ENCODE measurements at places on chromosomes 13 and 19.

GRCh38 chr19:4985551-4985991 is 16.7 kb downstream of the KDM4B start:
- no peaks in the 10 kb centered on the region for H3K27me3 ChIP-seq
- no peak overlapping the region for H3K4me3 ChIP-seq
- H3K27ac ChIP-seq = no peak overlapping the region
- no peak for DNase-seq
- peaks cover 60% of the 10 kb centered on the region for H3K4me1 ChIP-seq

DNA sequence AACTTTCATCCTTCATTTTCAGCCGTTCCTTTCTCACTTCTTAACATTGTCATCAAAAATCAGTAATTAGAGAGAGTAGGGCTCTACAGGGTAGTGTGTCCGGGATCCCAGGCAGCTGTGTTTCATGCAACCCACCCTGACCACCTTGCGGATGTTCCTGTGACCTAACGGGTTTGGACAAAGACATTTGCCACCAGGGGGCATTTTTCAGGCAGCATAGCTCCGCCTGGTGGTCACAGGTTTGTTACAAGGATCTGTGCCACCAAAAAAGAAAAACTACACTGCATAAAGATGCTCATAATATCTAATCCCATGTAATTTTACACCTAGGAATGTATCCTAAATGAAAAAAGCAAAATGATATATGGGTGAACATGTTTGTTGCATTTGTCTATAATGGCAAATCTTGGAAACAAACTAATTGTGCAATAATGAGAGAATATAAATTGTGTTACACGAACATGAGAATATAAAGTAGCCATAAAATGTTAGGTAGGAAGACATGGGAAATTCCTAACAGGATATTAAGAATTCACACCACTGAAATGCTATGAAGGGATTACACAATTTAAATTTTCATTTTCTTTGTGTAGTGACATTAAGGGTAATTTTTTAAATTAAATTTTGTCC is 123.0 kb downstream of the SLC7A1 start:
- H3K4me1 ChIP-seq = no peaks in the 10 kb centered on the region
- H3K4me3 ChIP-seq = no peak overlapping the region
- H3K27me3 ChIP-seq = no peaks in the 10 kb centered on the region
- H3K27ac ChIP-seq = no peak overlapping the region
- H3K36me3 ChIP-seq = no peaks in the 10 kb centered on the region

DNA sequence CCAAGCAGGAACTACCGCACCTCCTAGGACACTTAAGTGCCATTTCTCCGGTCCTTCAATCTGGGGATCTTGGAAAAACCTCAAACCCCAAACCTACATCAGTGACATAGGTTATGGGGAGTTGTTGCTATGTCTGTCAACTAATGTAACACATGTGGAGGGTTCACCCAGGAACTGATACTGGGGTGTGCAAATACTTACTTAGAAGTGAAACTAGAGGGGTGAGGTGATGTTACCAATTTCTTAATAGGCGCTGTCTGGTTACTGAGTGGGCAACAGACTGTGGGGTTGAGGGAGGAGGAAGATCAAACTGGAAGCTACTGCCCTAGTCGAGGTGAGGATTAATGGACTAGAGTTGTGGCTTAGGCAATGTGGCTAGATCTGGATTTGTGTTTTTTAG is 1.9 kb downstream of the ZNF586 start:
- no peak for DNase-seq
- no peak overlapping the region for H3K27ac ChIP-seq
- no peaks in the 10 kb centered on the region for H3K27me3 ChIP-seq
- H3K36me3 ChIP-seq = peaks cover 28% of the 10 kb centered on the region
- no peak overlapping the region for H3K4me3 ChIP-seq

DNA sequence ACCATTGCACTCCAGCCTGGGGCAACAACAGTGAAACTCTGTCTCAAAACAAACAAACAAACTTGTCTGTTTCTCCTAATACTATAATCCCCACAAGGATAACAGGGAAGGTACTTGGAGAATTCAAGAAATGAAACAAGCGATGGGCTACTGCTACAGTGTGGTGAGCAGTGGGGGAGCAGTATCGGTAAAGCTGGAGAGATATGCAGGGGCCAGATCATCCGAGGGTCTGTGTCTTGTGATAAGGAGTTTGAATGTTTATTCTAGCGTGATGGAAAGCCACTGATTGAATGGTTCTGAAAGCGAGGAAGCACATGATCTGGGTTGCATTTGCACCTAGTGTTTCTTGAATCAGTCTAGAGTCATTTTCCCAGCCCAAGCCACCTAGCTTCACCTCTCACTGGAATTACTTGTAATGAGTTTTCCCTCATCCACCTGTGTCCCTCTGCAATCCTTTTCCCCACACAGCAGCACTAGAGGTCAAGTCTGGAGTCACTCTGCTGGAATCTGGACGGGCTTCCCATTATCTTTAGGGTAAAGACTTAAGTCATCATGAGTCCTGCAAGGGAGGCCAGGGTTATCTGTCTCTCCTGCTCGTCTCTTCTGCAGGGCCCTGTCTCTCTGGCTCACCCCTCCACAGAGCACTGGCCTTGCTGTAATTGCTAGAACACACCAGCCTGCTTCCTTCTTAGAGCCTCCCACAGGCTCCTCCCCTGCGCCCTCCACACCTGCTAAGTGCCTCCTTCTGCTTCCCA is 162.3 kb downstream of the KLF5 start:
- H3K4me1 ChIP-seq = no peaks in the 10 kb centered on the region
- H3K36me3 ChIP-seq = no peaks in the 10 kb centered on the region
- H3K4me3 ChIP-seq = no peak overlapping the region
- H3K27me3 ChIP-seq = no peaks in the 10 kb centered on the region
- no peak overlapping the region for H3K27ac ChIP-seq

GRCh38 chr19:55930996-55931515 is 1.1 kb downstream of the NLRP13 start:
- H3K4me1 ChIP-seq = no peaks in the 10 kb centered on the region
- H3K27me3 ChIP-seq = no peaks in the 10 kb centered on the region
- no peak overlapping the region for H3K27ac ChIP-seq
- DNase-seq = no peak

DNA sequence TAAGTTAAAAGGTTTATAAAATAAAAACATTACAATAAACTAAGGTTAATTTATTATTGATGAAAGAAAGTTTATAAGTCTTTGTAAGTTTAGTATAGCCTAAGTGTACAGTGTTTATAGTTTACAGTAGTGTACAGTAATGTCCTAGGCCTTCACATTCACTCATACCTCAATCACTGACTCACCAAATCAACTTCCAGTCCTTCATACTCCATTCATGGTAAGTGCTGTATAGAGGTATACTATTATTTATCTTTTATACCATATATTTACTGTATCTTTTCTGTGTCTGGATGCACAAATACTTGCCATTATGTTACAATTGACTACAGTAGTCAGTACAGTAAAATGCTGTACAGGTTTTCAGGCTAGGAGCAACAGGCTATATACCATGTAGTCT is 490.0 kb downstream of the GPC6 start:
- DNase-seq = no peak
- no peak overlapping the region for H3K4me3 ChIP-seq
- no peaks in the 10 kb centered on the region for H3K27me3 ChIP-seq
- H3K36me3 ChIP-seq = no peaks in the 10 kb centered on the region
- no peak overlapping the region for H3K27ac ChIP-seq

- H3K4me1 ChIP-seq = peaks cover 32% of the 10 kb centered on the region
- no peak for DNase-seq
- no peak overlapping the region for H3K4me3 ChIP-seq
- H3K27me3 ChIP-seq = no peaks in the 10 kb centered on the region
- H3K36me3 ChIP-seq = peaks cover 8% of the 10 kb centered on the region
Observed at GRCh38 chr19:46950526-46951170, 69.0 kb upstream of the NPAS1 start.

GRCh38 chr19:51460164-51460992 is 2.1 kb upstream of the SIGLEC8 start:
- H3K36me3 ChIP-seq = no peaks in the 10 kb centered on the region
- DNase-seq = peak; percentile 7
- no peaks in the 10 kb centered on the region for H3K4me1 ChIP-seq
- peaks cover 5% of the 10 kb centered on the region for H3K27me3 ChIP-seq
- H3K4me3 ChIP-seq = no peak overlapping the region

DNA sequence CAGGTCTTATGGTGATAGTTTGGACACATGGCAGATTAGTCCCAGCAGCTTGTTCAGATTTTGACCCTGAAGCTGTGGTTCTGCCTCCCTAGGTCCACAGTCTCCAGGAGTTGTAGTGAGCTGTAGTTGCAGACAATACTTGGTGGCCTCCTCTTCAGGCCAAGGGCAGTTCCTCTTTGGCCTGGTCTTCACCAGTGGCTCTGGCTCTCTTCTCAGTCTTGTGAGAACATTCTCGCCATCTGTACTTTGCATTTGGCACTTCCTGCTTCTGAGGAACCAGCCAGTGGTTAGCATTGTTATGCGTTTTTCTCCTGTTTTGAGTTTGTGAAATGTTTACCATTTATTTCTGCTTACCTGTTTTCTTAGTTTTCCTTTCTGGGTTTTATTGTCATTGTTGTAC is 40.7 kb downstream of the PCCA start:
- peak; percentile 4 for DNase-seq
- H3K4me3 ChIP-seq = no peak overlapping the region

DNA sequence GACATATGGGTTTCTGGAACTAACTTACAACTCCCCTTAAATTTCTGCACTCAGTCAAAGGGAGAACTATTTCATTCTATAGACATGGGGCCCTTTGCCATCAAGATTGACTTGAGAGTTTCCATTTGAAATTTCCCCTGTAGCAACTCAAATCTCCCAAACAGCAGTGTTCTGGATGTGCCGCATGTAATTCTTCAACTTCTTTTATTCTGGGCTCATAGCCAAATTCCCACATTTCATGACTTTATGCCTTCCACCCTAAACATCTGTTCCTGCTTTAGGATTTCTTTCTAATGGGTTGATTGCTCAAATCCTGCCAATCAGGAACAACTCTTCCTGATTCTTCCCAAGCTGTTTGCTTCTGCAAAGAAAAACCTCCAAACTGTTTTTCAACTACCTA is 336.0 kb downstream of the TBC1D4 start:
- no peaks in the 10 kb centered on the region for H3K27me3 ChIP-seq
- no peak overlapping the region for H3K27ac ChIP-seq
- H3K4me3 ChIP-seq = no peak overlapping the region
- DNase-seq = no peak

- no peak for DNase-seq
- peaks cover 62% of the 10 kb centered on the region for H3K36me3 ChIP-seq
- H3K4me1 ChIP-seq = no peaks in the 10 kb centered on the region
- no peaks in the 10 kb centered on the region for H3K27me3 ChIP-seq
- H3K27ac ChIP-seq = no peak overlapping the region
- no peak overlapping the region for H3K4me3 ChIP-seq
Observed at GRCh38 chr13:45353895-45354294, 12.9 kb upstream of the TPT1 start.

DNA sequence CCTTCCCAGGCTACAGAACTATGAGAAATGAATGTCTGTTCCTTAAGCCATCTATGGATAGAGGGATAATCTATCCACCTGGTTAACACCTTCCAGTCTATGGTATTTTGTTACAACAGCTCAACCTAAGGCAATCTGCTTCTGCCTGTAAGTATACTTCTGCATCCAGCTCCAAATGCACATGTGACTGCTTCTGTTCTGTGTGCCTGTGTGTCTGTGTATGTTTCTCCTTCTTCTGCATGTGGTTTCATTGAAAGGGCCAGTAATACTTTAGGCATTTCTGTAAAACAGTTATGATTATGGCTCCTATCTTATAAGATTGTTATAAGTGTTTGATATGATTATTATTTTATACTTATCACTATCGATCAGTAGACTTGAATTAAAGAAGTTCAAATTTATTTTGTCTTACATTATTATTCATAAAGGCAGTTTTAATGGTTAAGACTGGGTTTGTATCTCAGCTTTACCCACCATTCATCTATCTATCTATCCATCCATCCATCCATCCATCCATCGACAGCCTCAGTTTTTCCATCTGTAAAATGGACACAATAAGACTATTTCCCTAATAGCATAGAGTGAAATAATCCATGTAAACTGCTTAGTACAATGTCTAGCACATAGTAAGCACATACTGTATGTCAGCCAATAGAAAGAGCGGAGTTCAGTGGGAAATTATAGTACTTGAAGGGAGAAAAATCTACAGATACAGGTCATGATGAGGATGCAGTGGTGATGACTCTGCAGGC is 37.5 kb upstream of the TM9SF2 start:
- H3K27me3 ChIP-seq = no peaks in the 10 kb centered on the region
- no peaks in the 10 kb centered on the region for H3K4me1 ChIP-seq
- H3K27ac ChIP-seq = no peak overlapping the region
- DNase-seq = no peak

DNA sequence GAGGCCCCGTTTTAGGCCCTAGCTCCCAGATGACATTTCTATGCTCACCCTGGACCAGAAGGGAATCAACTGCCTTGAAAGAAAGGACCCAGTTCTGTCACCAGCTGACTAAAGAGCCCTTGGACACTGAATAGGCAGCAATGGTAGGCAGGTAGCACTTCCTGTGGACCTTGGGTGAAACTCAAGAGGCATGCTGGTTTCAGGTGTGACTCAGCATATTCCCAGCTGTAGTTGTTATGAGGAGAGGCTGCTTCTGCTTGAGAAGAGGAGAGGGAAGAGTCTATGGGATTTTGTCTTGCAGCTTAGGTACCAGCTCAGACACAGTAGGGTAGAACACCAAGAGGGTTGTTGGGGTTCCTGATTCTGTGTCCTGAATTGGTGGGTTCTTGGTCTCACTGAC is 37.9 kb upstream of the HTR2A start:
- H3K4me1 ChIP-seq = no peaks in the 10 kb centered on the region
- H3K27me3 ChIP-seq = no peaks in the 10 kb centered on the region
- no peaks in the 10 kb centered on the region for H3K36me3 ChIP-seq
- no peak overlapping the region for H3K27ac ChIP-seq

DNA sequence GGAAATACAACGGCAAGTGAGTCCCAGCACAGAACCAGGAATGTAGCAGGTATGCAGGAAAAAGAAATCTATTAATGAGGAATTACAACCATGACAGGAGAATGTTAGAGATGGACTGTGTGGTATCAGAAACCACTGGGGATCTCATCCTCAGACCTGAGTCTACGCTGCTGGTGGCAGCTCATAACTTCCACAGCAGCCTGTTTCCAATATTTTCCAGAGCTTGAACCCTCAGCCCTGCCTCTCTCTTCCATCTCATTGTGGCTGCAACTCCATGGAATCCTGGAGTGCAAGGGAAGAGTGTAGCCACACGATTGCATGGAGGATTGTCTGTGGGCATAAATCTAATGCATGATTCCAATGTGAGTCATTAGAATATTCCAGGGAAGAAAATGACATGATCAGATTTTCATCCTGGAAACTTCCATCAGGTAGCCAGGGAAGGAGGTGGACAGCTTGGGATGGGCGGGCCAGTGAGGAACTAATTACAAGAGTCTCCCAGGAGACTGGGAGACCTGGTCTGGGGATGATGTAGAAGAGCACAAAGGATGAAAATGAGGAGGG is 14.9 kb downstream of the PLA2G4C start:
- H3K4me1 ChIP-seq = no peaks in the 10 kb centered on the region
- H3K27me3 ChIP-seq = no peaks in the 10 kb centered on the region
- peaks cover 12% of the 10 kb centered on the region for H3K36me3 ChIP-seq
- no peak overlapping the region for H3K4me3 ChIP-seq

- H3K27ac ChIP-seq = no peak overlapping the region
- H3K27me3 ChIP-seq = no peaks in the 10 kb centered on the region
- no peak for DNase-seq
- peaks cover 40% of the 10 kb centered on the region for H3K4me1 ChIP-seq
- no peak overlapping the region for H3K4me3 ChIP-seq
Observed at GRCh38 chr19:18840288-18841267, 8.8 kb downstream of the UPF1 start.

Data from spinal cord (tissue), 10 donors.